ENCODE measurements at places on chromosomes 3 and 15.

GRCh38 chr15:93041159-93041547 is 47.9 kb downstream of the RGMA start:
- no peak for DNase-seq

DNA sequence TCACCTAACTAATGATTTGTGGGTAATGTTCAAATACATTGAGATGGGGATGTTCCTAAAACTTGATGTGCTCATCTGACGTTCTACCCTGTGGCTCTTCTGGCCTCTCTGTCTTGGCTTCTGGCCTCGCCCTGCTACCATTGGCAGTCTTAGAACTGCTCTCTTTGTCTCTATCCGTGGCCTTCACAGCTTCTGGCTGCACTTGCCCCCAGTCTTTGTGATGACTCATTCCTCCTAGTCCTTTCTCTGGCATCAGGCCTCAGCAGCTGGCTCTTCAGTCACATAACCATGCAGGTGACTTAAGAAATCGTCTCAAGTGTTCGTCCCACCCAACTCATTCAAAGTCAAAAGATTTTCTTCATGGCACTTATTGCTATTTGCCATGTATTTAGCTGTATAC is 188.1 kb downstream of the BBX start:
- DNase-seq, result no peak

GRCh38 chr15:53831907-53832770 is 72.7 kb upstream of the WDR72 start:
- no peak for DNase-seq

DNA sequence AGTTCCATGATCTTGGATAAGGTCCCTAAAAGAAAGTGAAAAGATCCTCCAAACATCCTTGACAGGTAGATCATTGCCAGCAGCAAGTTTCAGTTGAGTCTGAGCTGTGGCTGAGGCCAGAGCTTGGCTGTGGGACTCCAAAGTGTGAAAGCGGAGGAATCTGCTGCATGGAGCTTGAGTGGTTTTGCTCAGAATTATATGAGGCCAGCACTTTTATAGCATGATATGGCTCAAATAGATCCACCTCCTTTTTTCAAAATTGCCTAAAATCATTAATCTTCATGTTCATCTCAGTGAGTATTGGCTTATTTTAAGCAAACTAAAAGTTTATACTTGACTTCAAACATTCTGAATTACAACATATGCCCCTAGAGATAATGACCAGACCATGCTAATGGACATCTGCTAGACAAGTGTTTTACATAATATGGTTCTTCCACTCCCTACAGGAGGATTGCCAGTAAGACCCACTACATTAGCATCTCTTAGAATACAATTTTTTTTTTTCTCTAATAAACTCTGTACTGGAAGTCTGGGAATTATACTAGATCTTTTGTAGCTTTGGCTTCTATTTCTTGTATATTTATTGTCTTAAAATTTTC is 368.1 kb downstream of the ZPLD1 start:
- DNase-seq, result no peak

Data from omental fat pad (tissue), 4 donors.